Occipital lobe (tissue), 3 donors: ENCODE measurements at places on chromosomes 6 and 20. TPM values are rescaled to one million over a fixed set of nuclear protein-coding genes. Genes with fewer than 3 reads are reported as not detected.

The PSORS1C1 gene
- total RNA-seq = not detected

The THEMIS gene
- total RNA-seq = 0.62 TPM

The BACH2 gene
- total RNA-seq = 65.4 TPM

The SYNDIG1 gene
- 32.6 TPM for total RNA-seq

The HMGCLL1 gene
- total RNA-seq = 70.0 TPM

The GJA10 gene
- not detected for total RNA-seq

The SEMG1 gene
- not detected for total RNA-seq

The TUBE1 gene
- total RNA-seq = 42.1 TPM

The CTAGE9 gene
- not detected for total RNA-seq

The HAO1 gene
- not detected for total RNA-seq

The LRP11 gene
- total RNA-seq = 35.2 TPM

The DOK5 gene
- 350 TPM for total RNA-seq

The GMPR gene
- 1.9 TPM for total RNA-seq

The NHSL1 gene
- 69.6 TPM for total RNA-seq

The HCRTR2 gene
- 14.3 TPM for total RNA-seq

The SMLR1 gene
- not detected for total RNA-seq

The VGLL2 gene
- total RNA-seq = not detected

The AIF1 gene
- 4.1 TPM for total RNA-seq

The RNF182 gene
- 73.6 TPM for total RNA-seq

The SPTLC3 gene
- 1.1 TPM for total RNA-seq

The CNKSR3 gene
- total RNA-seq = 3.0 TPM

The DAAM2 gene
- total RNA-seq = 14.0 TPM

The ZSCAN12 gene
- 19.0 TPM for total RNA-seq

The ZKSCAN3 gene
- 8.6 TPM for total RNA-seq

The SMIM26 gene
- 76.3 TPM for total RNA-seq

The ILRUN gene
- 21.7 TPM for total RNA-seq

The HLA-G gene
- total RNA-seq = not detected

The SLC22A3 gene
- 3.7 TPM for total RNA-seq

The ADGB gene
- 0.94 TPM for total RNA-seq

The HLA-DRA gene
- total RNA-seq = 3.9 TPM

The KCNQ2 gene
- 167 TPM for total RNA-seq

The CDSN gene
- total RNA-seq = not detected

The ALDH5A1 gene
- total RNA-seq = 12.2 TPM

The ACTL10 gene
- 1.1 TPM for total RNA-seq

The EBF4 gene
- 10.5 TPM for total RNA-seq

The COL21A1 gene
- total RNA-seq = 1.9 TPM

The DEF6 gene
- 0.47 TPM for total RNA-seq

The TRIM39 gene
- 10.0 TPM for total RNA-seq

The MYLK4 gene
- 0.47 TPM for total RNA-seq

The RBM24 gene
- total RNA-seq = 31.2 TPM

The CUTA gene
- total RNA-seq = 59.1 TPM

The OR12D3 gene
- total RNA-seq = not detected

The CALHM6 gene
- total RNA-seq = 2.7 TPM

The MUCL3 gene
- not detected for total RNA-seq

The FAM83C gene
- total RNA-seq = not detected

The GGTLC1 gene
- total RNA-seq = not detected

The COL9A1 gene
- 4.4 TPM for total RNA-seq

The BTNL2 gene
- total RNA-seq = not detected

The DEFB125 gene
- total RNA-seq = not detected

The PRSS35 gene
- 4.8 TPM for total RNA-seq

The SRSF12 gene
- total RNA-seq = 34.9 TPM

The RAB44 gene
- not detected for total RNA-seq

The DEFB128 gene
- total RNA-seq = not detected

The PTCRA gene
- total RNA-seq = not detected

The RAMACL gene
- 1.2 TPM for total RNA-seq

The GNRH2 gene
- not detected for total RNA-seq

The HTR1E gene
- 0.16 TPM for total RNA-seq

The WFDC9 gene
- not detected for total RNA-seq
